Stimulated activated CD4-positive, alpha-beta T cell treated with anti-CD3 and anti-CD28 coated beads, Interleukin-4, amount 100 ng/mL, for 48 hours (primary cell): ENCODE measurements at places on chromosomes 7 and 10.

- no peak for DNase-seq
Measured at GRCh38 chr7:148391591-148391990, 199.0 kb upstream of the C7orf33 start.

GRCh38 chr7:130995252-130996081 is 261.5 kb upstream of the KLF14 start:
- DNase-seq: no peak

- no peak for DNase-seq
Measured at GRCh38 chr7:115024276-115024675, 102.4 kb downstream of the MDFIC start.

DNA sequence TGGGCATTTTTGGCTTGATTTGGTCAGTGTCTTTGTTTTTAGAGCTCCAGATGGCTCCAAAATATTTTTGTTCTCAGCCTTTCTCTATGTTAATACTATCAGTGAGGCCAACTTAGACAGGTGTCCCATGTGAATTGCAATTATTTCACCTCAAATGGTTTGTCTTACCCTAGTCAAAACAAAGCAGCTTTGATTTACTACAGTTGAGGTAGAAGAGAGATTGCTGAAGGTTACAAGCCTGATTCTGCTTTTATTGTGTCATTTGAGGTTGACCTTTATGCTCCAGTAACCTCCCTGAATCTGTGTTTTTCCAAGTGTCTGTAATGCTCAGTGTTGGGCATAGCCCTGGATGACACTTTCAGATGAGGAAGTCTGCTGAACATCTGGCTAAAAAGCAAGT is 882.9 kb downstream of the NRG3 start:
- no peak for DNase-seq

- DNase-seq: no peak
Measured at GRCh38 chr7:156184164-156184563, 371.9 kb upstream of the SHH start.
